Tongue (tissue), 3 donors: ENCODE measurements at places on chromosomes 5 and 9.

DNA sequence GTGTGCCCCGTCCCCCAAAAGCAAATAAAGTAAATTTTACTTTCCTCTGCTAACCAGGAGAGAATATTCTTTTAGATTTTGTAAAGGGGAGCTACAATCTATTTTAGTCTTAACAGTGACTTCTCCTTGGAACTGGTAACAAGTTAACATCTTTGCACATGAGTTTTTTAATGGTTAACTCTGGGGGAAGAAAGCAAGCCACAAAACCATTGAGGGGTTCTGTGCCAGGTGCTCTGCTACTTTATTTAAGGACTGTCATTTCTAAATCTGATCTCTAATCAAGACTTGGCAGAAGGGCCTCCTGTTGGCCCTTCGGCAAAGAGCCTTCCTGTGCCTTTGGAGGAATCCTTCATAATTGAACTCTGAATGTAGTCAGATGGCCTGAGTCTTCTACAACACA lies 153.4 kb downstream of the SLC12A2 start:
- no peak for DNase-seq

- DNase-seq = no peak
Observed at GRCh38 chr5:172919525-172920446, 39.4 kb upstream of the RPL26L1 start.

DNA sequence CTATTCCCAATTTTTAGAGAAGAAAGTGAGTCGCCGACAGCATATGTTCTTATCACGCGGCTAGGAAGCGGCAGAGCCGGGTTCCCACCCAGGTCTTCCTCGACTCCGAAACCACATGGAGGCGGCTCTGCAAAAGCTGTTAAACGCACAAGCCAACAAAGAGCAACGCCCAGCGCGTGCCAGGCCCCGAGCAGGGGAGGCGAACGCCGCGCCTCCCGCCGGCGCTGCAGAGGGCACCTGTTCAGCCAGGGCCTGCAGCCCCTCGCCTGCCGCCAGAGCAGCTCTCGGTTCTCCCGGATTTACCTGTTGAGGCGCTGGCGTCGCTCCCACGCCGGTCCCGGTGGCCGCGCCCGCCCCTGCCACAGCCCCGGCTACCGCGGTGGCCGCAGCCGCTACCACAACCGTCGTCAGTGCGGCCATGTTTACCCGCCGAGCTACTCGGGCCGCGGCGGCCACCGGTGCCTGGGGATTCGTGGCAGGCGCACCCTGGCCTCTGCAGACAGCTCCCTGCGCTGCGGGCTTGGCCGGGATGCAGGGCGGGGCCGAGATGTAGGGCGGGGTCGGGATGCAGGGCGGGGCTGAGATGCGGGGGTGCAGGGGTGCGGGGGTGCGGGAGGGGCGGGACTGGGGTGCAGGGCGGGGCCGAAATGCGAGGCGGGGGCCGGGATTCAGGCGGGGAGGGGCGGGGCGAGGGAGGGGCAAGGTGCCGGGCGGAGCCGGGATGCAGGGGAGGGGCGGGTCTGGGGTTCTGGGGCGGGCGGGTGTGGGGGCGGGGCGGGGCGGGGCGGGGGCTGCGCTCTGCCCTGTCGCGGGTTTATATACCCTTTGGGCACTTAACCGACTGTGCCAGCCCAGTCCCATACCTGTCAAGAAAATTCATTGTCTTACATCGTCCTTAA lies at the start of gene CCDC112:
Gene CCDC112, minus strand, starts transcription at position 531 of the 899 bp plus-strand sequence. Its CDS starts 111 bp downstream, at position 420.
- DNase-seq = peak; percentile 85

DNA sequence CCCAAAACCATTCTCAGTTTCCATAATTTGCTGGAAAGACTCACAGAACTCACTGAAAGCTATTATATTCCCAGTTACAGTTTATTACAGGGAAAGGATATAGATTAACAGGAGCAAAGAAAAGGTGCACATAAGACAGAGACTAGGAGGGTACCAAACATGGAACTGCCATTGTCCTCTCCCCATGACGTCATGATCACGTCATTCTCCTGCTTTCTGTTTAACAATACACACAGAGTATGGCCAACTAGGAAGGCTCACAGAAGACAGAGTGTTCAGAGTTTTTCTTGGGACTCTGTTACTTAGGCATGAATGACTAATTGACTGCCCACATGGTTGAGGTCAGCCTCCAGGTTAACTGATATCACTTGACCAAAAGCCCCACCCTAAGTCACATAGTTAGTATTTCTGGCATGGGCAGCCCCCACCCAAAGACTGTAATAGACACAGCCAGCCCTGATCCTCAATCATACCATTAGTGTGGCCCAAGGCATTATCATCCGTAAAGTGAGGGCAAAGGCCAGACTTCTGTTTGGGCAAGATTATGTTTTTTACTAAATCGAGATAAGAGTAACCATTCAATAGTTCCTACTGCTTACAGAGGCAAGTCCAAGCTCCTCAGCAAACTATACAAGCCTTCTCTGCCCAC lies 353.5 kb upstream of the POU5F2 start:
- no peak for DNase-seq
